CD4-positive, alpha-beta T cell treated with Interleukin-15 for 1 hour (primary cell): ENCODE measurements at places on chromosomes 16 and 17.

DNA sequence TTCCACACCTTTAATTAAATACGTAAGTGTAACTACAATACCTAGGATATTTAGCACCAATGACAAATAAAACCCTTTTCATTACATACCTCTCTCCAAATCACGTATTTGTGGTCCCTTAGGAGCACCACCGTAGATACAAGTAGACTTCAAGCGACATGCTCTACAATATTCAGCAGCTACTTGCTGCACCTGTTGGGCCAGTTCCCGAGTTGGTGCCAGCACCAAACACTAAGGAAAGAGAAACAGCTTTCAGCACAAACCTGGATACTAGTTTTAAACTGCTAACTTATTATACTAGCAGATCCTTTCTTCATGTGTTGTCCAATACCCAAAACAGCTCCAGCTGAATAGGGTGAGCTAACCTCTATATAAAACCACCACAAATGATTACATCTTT is 2.7 kb downstream of the DDX5 start:
- DNase-seq, result no peak

DNA sequence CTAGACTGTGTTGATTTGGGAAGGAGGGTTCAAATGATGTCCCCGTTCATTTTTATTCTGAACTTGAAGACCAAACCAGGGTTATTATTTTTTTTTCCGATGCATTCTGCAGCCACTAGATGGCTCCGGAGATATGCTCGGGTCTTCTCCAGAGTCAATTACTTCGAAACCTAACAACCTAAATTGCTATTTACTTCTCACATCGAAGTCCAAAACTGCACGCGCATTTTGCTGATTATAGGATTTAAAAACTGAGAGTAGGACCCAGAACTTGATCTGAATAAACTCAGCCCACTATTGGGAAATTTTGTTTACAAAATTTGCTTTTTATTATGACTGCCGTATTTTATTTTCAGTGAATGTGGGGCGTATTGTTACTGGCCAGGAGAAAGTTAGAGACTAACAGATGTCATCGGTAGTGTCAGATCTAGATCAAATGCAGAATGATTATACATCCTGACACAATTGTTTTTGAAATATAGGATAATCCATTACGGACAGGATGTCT is 263.8 kb downstream of the HS3ST3A1 start:
- DNase-seq, result no peak

DNA sequence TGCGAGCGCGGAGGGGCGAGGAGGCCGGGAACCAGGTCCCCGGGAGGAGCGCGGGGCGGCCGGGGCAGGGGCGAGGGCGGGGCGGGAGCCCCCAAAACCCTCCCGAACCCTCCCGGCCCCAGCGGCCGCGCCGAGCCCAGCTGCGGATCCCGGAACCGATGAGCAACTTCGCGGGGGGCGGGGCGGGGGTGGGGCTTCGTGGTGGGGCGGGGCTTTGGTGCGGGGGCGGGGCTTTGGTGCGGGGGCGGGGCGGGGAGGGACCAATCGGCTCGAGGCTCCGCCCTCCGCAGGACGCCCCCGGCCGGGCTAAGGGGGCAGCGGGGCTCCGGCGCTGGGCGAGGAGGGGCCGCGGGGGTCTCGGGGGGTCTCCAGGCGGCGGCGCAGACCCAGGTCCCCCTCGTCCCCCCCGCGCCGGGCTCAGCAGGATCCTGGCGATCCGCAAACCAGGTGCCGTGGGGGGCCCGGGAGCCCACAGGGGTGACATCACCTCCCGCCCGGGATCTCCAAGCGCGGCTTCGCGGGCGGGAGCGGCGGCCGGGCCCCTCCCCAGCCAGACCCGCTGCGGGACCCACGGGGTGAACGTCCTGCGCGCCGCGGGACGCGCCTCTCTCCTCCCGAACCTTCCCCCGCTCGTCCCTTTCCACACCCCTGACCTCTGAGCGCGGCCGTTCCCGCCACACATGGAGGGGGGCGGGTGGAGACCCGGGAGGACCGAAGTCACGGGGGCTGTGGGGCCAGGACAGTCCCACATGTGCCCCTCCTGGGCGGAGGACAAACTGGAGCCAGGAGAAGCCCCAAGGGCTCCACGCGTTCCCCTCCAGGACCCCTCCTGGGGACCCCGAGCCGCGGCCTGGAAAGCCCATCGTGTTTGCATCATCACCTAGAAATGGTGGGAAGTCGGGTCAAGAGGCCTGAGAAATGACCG is at the start of gene ABR:
Gene ABR (minus strand): TSS at position 164 of the 925 bp plus-strand sequence. CDS start 254 bp downstream, outside the sequence.
- peak; percentile 58 for DNase-seq

DNA sequence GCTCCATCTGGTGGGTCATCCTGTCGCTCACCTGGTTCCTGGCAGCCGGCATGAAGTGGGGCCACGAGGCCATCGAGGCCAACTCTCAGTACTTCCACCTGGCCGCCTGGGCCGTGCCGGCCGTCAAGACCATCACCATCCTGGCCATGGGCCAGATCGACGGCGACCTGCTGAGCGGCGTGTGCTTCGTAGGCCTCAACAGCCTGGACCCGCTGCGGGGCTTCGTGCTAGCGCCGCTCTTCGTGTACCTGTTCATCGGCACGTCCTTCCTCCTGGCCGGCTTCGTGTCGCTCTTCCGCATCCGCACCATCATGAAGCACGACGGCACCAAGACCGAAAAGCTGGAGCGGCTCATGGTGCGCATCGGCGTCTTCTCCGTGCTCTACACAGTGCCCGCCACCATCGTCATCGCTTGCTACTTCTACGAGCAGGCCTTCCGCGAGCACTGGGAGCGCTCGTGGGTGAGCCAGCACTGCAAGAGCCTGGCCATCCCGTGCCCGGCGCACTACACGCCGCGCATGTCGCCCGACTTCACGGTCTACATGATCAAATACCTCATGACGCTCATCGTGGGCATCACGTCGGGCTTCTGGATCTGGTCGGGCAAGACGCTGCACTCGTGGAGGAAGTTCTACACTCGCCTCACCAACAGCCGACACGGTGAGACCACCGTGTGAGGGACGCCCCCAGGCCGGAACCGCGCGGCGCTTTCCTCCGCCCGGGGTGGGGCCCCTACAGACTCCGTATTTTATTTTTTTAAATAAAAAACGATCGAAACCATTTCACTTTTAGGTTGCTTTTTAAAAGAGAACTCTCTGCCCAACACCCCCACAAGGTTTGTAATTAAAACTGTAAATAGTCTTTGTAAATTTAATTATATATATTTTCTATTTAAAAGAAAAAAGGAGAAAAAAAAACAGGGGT is 1.7 kb downstream of the FZD2 start:
- DNase-seq, result no peak

GRCh38 chr17:72719206-72719577 is 373.3 kb downstream of the SLC39A11 start:
- no peak for DNase-seq

DNA sequence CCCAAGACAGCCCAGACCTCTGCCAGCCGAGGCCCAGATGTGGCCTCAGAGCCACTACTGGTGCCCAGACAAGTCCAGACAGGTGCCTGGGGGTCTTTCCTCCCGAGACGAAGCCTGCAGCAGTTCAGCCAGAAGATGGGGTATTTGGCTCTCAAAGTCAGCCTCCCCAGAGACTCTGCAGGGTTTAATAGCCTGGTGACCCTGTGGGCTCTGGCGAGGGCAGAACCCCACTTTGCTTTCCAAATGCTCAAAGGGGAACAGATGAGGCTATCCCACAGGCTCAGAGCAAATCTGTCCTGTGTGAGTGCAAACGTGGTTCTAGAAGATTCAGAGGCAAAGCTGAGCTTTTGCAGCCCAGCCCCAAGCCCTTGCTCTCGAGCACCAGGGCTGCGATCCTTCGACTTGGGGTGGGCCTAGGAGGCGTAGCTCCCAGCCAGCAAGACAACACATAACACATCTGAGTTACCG is 236.0 kb downstream of the MRTFB start:
- no peak for DNase-seq

DNA sequence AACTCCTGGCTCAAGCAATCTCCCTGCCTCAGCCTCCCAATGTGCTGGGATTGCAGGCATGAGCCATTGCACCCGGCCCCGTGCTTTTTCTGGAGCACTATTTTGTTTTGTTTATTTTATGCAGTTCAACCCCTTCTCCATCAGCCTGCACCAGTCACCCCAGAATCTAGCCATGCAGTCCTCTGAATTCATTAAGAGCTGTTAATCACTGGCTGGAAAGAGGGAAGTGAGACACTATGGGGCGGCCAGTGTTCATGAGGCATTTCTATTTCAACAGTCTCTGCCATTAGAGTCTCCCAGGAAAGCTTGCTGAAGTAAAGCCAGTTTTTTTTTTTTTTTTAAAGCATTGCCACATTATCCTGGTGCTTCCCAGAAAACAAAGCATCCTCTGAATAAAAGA is 1.7 kb downstream of the VWA3A start:
- DNase-seq, result no peak
